Brain pericyte (primary cell): ENCODE measurements at places on chromosomes 2 and 18.

DNA sequence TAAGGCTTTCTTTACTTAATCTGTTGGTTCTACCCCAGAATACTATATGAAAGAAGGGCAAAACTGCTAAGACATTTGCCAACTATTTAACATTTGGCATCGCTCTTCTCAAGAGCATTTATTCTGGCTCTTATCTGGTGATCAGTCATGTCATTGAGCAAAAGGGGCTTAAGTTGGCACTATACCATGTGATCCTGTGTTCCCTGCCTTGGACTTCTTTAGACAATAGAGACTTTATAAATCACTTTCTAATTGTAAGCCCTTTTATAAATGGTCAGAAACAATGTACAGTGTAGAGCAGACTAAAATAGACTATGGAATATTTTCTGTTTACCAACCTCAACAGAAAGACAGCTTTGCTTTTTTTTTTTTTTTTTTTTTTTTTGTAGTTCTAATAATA, 52.1 kb downstream of the GTF3C3 start:
- DNase-seq, result no peak

DNA sequence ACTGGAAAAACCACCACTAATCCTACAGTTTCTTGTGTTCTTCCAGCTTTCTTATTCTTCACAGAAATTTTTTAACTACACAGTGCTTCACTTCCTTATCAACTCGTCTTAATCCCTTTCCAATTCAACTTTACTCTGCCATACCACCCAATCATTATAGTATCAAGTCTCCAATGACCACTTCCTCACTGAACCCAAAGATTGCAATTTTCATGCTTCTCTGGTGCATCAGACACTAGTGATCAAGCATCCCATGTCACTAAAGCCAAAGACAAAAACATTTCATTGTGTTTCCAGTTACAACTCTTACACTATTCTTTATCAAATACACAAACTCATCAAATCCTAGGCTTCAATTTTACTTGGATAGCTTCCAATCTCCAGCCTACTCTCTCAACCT, 9.5 kb downstream of the CHAC2 start:
- DNase-seq, result no peak

GRCh38 chr2:133837441-133838094, 269.3 kb upstream of the NCKAP5 start:
- DNase-seq, result no peak

DNA sequence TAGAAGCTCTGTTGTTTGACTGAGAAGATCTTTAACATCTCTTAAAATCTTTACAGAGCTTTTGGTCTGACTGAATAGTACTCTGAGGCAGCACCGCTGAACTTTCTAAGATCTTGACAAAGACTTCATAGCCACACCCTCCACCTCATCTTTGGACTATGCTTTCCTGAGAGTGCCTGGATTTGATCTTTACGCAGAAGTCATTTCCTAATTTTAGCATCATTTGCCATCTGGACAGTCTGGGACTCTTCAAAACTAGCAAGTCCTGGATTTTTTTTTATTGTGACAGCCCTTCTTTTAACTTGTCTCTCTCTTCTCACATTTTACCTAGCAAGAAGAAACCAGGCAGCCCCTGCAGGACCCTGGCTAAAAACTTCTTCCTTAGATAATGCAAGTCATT, 188.8 kb downstream of the CTIF start:
- no peak for DNase-seq
